ENCODE measurements at places on chromosomes 2 and 18.
A peak's percentile ranks its signal among the peaks of the same experiment; 100 is the strongest.

DNA sequence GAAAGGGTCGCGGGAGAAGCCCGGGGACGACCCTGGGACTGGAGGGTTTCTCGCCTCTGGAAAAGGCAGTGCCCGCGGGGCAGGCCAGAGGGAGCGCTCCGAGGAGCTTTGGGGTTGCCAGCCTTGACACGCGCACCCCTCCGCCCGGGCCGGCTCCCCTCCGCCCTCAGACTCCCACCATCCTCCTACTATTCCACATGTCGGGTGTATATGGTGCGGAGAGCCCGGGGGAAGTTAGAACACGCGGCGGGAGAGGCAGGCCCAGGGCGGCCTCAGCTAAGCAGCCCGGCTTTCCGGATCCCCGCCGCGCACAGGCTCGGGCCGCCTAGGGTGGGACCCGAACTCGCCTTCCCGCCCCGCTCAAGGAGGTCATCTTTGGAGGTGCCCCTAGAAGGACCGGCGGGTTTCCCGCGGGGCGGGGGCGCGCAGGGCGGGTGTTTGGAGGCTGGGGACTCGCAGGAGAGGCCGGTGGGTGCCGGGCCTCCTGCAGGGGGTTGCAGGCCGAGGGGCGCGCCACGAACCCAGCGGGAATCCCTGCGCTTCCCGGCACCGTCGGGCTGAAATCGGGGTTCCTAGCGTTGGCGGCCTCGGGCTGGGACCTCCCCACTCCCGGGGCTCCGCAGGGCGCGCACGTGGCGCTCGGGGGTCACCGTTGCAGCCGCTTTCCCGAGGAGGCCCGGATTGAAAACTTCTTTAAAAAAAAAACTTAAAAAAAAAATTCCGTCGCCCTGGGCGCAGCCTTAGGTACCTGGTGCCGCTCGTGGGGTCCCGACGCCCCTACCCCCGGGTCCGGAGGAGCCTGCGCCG lies 3.7 kb downstream of the NFATC1 start:
- DNase-seq, result peak; percentile 42

GRCh38 chr18:49177812-49178211 lies 227.0 kb upstream of the SMAD7 start:
- DNase-seq, result no peak

DNA sequence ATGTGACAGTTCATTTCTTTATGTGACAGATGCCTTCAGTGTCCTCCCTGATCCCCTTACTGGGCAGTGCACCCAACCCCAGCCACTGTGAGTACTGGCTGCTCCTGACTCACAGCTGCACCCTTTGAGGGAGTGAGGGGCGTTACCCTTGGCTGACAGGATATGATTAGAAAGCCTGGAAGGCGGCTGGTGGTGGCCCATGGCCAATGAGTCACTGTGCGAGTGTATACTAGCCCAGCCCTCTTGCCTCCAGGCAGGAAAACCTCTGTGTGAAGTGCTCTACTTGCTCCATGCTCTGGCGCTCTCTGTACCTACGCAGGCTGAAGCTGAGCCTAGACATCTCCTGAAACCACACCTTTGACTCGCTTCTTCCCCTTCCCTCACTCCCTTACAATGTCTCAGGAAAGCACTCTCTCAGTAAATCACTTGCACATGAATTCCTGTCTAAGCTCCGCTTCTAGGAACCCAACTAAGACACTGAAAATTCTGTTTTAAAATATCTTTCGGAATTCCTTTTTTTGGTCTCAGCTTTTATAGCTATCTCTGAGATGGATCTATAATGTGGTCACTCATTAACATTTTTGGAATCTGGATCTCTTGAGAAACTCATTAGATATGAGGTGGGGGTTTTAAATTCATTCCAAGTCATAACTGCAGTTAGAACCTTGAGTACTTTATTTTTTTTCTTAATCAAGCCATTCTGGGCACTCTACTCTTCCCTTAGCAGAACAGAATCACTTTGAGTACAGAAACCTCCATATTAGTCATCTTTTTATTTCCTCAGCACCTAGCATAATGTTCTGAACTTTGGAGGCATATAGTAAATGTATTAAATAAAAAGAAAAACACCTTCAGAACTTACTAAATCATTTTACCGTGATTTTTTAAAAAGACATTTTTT lies 25.3 kb upstream of the STAM2 start:
- DNase-seq, result no peak

DNA sequence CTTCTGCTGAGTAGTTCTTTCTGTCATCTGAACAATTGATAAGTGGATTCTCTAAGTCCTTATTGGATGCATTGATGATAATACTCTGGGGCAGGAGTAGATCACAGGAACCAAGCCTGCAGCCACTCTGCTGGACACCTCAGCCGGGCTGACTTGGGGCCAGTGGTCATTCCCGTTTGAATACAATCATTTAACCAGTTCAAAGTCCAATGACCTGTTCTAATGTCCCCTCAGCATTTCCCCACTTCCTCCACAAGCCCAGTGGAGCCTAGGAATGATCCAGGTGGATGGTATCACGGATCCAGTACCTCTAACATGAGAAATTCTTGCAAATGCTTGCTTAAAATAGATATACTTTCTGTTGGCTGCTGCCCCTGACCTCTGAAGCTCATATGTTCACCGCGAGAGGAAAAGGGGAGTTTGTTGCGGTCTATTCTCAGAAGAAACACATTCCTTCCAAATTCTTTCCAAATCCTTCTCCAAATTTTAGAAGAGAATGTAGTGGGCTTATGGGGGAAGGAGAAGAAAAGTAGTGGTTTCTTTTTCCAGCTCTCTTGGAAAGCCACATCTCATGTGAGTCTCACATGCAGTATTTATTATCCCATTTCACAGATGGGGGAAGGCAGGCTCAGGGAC lies 170.9 kb downstream of the INHBB start:
- no peak for DNase-seq

DNA sequence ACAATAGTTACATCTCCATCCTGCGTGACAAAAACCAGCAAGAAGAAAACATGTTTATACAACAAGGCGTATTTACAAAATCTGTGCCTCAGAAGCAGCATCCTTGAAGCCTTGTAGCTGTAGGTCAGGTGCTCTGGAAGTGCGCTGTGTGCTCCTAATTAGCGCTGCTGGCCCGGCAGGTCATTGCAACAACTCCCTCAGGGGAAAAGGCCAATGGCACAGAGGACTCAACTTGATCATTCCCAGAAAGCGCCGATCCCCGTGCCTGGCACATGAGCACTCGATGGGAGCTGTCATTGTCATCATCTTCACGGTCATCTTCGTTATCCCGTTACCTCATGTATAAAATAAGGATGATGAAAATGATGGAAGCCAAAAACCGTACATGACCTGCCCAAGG lies 58.5 kb downstream of the EIPR1 start:
- no peak for DNase-seq

- no peak for DNase-seq
Measured at GRCh38 chr2:169480079-169480465, 778 bp downstream of the BBS5 start.

DNA sequence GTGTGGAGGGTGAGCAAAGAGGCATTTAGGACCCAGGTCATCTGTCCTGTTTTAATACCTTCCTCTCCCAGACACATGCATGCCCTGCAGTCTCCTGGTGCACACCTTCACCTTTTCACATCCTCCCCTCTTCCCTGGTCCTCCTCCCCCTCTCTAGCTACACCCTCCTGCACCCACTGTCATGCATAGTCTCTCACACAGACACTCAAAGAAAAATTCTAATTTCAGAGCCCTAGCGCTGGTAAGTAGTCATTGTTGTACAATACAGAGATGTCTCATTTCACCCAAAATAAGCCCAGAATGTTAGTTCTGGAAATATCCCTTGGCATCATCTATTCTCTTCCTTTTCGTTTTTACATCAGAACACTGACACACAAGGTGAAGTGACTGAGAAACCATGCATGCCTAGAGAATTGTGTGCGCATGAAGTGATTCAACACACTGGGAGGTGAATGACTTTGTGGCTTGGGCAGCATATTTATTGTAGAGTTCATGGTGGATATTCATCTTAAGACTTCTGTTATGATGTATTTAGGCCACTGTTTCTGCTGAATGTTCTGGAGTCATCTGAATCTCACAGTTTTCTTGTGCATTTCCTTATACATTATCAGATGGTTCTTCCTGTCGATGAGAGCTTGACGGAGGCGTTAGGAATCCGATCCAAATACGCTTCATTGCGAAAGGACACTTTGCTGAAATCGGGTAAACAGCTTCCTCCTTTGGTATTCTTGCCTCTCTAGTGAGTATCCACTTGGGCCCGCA lies 69.9 kb downstream of the COA5 start:
- DNase-seq, result no peak

DNA sequence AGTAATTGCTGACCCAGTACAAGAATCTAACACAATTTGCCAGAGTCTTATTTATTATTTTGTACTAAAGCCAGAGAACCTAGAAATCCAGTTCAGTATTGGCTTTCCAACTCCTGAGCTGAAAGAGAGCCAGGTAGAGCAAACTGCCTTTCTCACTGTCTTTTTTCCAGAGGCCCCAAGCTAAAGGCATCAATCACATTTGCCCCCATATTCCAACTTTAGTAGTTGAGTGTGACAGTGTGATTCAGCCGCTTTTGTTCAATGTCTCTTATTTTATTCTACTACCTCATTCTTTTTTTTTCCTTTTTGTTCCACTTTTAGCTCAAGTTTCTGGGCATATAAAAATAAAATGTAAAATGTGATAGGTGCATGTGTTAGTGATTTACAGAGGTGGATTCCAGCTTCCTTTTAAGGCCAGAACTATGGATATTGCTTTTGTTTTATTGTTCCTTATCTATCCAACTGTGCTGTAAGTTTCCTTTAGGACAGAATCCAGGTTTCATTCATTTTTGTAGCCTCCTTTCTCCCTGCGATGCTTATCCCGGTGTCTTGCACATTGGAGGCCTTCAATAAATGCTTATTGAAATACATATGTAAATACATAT lies 153.0 kb downstream of the ZEB2 start:
- DNase-seq, result no peak

- no peak for DNase-seq
Measured at GRCh38 chr18:52518086-52518485, 178.1 kb downstream of the DCC start.

DNA sequence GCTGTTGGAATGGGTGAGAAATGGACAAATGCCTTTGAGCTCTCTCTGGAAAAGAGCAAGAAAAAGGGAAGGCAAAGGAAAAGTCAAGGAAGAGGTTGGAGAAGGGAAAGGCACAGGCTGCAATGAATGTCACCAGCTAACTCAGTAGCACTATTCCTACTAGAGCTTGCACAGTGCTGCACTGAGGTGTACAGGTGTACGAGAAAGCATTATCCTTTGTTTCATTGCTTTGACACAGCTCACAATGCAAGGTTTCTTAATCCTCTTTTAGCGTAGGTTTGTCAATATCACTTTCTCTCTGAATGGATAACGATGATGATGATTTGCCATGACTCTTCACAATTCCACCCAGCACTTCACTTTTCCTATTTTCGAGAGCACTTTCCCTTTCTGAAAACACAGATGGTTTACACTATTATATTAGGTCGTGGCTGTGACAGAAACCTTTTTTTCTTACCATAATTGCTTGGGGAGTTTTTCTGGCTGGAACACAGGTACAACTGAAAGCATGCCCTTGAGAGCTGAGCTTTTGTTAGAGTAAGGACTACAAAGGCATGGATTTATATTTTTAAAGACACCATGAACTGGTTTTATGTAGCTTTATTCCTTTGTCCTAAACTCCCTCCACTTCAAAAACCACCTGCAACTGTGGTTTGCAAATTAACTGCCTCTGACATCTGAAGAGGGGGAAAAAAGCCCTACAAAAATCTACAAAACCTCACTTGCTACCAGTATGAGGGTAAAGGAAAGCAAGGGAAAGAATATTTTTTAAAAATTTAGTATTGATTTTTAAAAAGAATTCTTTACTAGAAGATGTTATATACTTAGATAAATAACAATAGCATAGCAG lies 265.5 kb downstream of the TGIF1 start:
- no peak for DNase-seq

- no peak for DNase-seq
Measured at GRCh38 chr18:3594760-3595368, 144.9 kb downstream of the TGIF1 start.

All from stimulated activated naive CD4-positive, alpha-beta T cell (primary cell).